Posterior cingulate gyrus (tissue), 11 donors: ENCODE measurements at places on chromosomes 11 and 22.

DNA sequence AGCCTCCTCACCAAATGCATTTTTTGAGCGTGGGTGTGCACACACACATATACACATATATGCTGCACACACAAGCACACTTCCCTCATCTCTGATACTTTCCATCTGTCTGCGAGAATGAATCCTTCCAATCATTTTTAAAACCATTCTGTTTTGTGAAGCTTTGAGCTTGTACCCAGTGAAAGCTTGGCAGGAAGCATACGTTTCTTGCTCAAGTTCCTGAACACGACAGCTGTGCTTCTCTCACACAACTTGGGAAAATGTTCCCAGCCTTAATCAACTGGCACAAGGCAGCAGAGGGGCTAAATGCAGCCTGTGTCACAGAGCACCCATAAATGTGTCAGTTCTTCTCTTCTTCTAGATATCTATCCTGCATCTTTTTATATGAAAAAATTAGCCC, 524.0 kb upstream of the KIRREL3 start:
- no peak for DNase-seq

- DNase-seq: peak; percentile 78
Measured at GRCh38 chr11:118610773-118611432, 3.5 kb downstream of the PHLDB1 start.

DNA sequence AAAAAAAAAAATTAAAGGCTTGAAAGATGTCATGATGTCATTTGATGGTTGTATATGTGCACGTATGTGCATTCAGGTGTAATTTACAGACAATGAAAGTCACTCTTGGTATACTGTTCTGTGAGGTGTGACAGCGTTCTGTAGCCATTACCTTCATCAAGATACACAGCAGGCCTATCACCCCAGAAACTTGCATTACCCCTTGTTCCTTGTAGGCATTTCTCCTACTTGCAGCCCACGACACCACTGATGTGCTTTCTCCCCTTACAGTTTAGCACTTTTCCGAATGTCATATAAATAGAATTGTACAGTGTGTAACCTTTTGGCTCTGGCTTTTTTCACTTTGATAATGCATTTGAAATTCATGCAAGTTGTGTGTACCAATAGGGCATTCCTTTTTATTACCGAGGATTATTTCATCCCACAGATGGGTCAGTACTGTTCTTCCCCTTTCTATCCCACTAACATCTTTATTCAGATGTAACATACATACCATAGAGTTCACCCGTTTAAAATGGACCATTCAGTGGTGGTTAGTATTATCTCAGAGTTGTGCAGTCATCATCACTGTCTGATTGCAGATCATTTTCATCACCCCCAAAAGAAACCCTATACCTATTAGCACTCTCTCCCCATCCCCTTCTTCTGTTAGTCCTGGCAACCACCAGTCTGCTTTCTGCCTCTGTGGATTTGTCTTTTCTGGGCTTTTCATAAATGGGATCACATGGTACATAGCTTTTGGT, 30.3 kb downstream of the BCR start:
- DNase-seq: no peak

DNA sequence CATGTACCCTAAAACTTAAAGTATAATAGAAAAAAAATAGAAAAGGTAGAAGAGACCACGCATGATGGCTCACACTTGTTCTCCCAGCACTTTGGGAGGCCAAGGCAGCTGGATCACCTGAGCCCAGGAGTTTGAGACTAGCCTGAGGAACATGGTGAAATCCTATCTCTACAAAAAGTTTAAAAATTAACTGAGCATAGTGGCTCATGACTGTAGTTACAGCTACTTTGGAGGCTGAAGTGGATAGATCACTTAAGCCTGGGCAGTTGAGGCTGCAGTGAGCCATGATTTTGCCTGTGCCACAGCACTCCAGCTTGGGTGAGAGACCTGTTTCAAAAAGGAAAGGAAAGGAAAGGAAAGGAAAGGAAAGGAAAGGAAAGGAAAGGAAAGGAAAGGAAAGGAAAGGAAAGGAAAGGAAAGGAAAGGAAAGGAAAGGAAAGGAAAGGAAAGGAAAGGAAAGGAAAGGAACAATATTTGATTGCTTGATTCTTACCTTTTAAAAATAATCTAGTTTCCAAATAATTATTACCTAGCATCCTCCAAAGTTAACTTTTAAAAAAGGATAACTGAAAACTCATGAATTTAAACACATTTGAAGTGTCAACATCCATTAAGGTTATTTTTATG, 99.9 kb upstream of the PAX6 start:
- no peak for DNase-seq

- no peak for DNase-seq
Measured at GRCh38 chr22:25661073-25661472, 80.9 kb upstream of the MYO18B start.

GRCh38 chr22:43210631-43211515, 23.9 kb upstream of the TTLL12 start:
- DNase-seq: no peak

DNA sequence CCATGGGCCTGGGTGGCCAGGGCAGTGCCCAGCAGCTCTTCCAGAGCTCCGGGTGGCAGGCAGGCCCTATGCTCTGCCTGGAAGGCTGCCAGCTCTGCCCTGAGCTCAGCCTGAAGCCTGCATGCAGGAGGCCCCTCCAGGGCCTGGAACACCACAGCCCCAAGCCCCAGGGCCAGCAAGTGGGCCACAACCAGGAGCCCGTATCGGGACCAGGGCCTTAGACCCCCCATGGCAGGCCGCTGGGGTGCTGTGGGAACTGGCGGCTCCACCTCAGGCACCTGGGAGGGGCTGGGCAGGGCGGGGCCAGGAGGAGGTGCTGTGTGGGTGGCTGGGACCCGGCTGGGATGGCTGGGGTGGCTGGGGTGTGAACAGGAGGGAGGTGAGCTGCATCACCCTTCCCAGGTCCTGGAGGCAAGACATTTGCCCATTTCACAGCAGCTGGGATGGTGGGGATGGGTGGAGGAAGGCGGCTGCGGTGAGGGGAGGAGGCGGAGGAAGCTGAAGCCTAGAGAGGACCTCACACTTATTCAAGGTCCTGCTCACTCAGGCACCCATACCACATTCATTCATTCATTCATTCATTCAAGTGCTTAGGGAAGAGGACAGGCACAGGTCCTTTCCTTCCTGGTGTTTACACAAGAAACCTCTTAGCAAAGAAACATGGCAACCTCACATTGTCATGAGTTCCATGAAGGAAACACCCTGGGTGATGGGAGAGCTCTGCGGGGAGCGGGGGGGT, at the start of gene KCNK7:
Gene KCNK7 (minus strand): TSS at position 258 of the 739 bp plus-strand sequence. CDS start 28 bp downstream, at position 230.
- DNase-seq: no peak

DNA sequence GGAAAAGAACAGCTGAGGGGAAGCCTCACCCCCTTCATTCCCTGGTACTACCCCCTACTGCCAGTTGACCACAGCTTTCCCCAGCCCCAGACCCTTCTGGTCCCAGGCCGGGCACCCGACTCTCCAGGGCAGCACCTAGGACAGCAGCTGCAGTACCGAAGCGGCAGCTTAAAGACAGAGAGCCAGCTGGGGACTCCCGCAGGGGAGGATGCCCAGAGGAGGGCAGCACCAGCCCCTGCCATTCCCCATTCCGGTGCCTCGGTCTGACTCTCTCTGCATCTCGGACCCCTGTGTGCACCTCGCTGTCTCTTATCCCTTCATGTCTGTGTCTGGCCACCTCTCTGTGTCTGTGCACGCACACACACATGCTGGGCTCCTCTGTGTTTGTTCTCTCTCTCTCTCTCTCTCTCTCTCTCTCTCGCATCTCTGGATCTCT, 9.4 kb downstream of the IGSF9B start:
- no peak for DNase-seq

GRCh38 chr22:30763815-30764673, 69.4 kb downstream of the OSBP2 start:
- peak; percentile 59 for DNase-seq

GRCh38 chr22:32486656-32487390, 12.2 kb downstream of the FBXO7 start:
- DNase-seq: no peak

GRCh38 chr22:25193130-25193529, 6.5 kb upstream of the CRYBB3 start:
- DNase-seq: no peak

GRCh38 chr11:82903843-82904586, 2.5 kb downstream of the DDIAS start:
- no peak for DNase-seq

GRCh38 chr11:114050258-114050927, 9.1 kb upstream of the ZBTB16 start:
- DNase-seq: no peak

- DNase-seq: peak; percentile 92
Measured at GRCh38 chr11:66705587-66706335, 23.3 kb downstream of the SPTBN2 start.

- DNase-seq: no peak
Measured at GRCh38 chr11:21414953-21415352, 745.6 kb downstream of the NELL1 start.

DNA sequence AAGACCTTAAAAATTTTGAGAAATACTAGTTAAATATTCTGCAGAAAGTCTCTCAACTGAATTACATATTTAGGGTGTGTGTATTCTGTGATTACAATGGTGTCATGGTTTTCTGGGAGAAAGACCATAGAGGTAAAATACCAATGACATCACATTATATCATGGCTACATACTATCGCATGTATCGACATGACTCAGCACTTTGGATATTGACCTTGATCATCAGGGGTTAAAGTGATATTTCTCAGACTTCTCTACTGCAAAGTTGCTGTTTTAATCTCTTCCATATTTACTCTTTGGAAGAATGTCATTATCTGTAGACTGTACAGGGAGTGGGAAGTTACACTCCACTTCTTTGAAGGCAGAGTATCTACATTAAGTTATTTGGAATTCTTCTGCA, 1046.6 kb downstream of the FAM181B start:
- no peak for DNase-seq

GRCh38 chr22:21009638-21010425, 5.1 kb upstream of the P2RX6 start:
- DNase-seq: no peak

DNA sequence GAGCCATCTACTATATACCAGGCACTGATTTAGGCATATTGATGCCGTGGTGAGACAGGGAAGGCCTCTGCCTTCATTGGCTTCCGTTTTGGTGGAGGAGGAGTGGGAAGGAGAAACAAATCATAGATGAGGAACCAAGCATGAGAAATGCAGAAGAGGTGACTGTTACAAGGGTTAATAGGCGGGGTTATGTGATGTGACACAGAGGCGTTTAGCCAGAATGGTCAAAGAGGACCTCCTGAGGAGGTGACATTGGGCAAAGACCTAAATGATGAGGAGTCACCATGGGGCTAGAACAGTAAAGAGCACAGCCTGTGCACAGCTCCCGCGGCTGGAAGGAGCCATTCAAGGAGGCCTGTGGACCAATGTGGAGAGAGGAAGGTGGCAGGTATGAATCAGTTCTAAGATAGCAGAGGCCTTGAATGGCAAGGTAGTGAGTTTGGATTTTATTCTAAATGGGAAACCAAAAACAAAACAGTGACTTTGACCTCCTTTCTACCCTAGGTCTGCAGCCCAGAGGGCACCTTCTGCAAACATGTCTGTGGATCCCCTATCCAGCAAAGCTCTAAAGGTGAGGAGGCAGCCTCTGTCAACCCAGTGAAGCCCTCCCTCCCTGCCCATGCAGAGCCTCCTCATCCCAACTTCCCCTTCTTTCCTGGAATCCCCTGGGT, 11.7 kb downstream of the MAFF start:
- no peak for DNase-seq

DNA sequence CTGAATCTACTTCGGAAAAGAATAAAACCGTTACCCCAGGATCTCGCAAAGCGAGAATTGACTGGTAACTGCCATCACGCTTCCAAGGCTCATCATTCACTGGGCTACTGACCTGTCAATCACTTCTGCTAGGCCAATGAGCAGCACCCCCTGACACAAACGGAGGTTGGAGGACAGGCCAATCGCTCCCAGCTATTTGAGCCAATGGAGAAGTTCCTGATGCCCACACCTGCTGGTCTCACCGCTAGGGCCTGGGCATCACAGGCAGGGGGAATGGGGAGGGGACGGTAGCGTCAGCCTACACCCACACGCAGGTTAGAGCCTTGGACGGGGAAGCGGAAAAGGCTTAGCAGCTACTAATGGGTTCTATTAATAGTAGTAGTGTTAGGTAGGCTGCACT, 56.7 kb upstream of the CHST1 start:
- no peak for DNase-seq

DNA sequence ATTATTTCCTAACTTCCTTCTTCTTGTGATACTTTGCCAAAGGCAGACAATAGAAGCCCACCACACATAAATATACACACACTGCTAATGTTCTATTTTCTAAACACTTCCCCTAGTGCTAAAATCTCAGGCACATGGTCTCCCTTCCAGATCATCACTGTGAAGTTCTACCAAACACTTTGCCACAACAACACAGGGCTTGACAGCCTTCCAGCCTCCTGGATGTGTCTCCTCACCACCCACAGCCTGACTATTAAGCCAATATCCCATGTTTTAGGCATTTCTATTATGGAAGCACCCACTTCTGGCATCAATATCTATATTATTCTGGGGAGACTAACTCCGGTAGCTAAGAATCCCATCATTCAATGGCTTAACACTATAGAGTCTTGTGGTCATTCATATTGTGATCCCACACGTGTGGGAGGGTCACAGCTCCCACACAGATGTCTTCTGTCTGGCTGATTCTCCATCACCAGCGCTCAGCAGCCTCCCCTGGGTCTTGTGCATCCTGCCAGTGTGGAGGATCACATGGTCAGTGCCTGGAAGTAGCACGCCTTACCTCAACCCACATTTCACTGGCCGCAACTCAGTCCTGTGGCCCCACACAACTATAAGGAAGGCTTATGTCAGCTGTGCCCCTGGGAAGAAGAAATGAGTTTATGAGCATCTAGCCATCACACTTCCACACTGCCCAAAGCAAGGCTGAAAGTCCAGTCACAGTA, 29.0 kb downstream of the SPATA19 start:
- DNase-seq: no peak

DNA sequence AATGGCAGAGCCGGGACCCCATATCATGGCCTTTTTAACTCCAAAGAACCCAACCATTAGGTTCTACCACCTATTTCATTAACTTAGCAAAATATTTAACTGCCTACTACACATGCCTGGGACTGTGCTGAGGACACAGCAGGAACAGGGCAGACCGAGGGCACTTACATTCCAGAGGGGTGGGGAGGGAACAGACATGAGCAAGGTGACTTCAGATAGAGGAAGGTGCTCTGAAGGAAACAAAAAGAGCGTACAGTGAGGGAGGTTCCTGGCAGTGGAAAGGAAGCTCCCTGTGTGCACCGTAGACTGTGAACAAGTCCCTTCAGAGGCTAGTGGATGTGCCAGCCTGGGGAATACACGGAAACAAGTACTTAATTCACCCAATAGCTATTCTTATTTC, 82.8 kb downstream of the NAT10 start:
- DNase-seq: no peak

DNA sequence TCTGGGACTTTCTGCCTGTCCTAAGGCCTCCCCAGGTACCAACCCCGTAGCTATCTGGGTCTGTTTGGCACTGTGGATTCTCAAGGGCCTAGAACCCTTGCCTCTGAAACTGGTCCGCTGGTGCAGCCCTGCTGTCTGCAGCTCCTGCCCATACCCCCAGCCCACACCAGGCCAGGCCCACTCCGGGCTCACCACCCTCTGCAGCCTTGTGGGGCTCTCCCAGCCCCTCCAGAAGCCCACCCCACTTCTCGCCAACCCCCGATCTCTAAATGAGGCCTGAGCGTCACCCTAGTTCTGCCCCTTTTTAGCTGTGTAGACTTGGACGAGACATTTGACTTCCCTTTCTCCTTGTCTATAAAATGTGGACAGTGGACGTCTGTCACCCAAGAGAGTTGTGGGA, 4.7 kb downstream of the KLHDC7B start:
- DNase-seq: no peak
